ENCODE measurements at places on chromosomes 12 and 14.

DNA sequence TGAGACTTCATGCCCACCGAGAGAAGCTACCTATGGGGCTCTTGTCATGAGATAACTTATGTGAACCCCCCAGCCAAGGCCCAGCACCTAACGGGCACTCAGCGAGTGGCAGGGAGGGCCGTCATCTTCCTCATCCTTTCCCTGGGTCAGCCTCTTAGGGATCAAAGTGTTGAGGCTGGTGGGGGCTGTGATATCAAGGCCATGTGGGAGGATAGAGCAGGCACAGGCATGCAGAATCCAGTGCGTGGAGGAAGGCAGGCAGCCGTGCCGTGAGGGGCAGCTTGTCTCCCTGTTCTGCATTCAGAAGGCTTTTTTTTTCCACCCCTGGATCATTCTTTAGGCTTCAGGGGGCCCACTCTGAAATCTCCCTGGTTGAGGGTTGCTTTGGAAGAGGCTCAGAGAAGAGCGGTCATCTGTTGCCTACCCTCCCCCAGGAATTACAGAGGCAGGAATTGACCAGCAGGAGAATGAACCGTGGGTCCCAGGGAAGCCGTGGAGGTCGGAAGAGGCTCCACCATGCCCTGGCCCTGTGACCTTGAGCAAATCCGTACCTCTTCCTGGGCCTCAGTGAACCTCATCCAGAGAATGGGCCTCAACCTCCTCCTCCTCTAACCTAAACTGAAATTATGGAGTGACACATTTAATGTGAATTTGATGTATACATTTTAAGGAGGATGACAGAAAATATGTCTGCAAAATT lies 62.8 kb downstream of the BEGAIN start:
- no peak for DNase-seq

- DNase-seq: no peak
Observed at GRCh38 chr12:15545334-15545733, 223.0 kb downstream of the PTPRO start.

DNA sequence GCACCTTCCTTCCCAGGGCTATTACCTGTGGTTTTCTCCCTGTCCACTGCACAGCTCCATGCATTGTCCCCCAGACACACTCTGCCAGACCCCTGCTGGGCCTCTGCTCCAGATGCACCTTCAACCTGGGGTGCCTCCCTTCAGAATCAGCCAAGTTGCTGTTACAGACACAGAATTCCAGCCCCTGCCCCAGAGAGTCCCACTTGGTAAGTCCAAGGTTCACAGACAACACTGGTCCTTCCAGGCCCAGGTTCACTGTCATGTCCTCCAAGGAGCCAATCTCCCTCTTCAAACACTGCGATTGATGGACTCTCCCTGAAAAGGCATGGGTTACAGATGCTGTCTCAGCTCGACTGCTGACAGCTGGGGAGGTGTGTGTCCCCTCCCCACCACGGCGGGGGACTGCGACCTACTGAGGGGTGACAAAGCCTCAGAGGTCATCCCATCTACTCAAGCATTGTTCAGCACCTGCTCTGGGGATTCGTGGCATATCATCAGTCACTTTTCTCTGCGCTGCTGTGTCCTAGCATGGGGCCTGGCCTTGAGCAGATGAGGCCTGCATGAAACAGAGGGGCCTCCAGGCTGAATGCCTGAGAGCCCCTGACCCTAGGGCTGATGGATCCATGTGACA lies 24.3 kb downstream of the CALM1 start:
- DNase-seq: no peak

DNA sequence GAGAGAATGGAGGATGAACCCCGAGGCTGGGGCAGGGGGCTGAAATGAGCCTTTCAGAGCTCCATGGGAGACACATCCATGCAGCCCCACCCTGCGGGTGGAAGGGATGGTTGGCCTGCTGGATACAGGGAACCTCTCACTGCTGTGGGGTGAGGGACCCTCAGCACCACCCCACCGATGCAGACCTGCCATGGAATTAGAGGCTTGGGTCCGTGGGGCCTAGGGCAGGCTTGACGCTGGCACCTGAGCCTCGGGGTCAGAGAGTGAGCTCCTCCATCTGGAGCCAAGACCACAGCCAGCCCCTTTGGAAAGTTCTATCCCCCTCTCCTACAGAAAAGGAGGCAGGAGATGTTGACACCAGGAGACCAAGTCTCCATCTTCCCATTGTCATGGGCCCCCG lies 7.4 kb upstream of the KRT74 start:
- no peak for DNase-seq

DNA sequence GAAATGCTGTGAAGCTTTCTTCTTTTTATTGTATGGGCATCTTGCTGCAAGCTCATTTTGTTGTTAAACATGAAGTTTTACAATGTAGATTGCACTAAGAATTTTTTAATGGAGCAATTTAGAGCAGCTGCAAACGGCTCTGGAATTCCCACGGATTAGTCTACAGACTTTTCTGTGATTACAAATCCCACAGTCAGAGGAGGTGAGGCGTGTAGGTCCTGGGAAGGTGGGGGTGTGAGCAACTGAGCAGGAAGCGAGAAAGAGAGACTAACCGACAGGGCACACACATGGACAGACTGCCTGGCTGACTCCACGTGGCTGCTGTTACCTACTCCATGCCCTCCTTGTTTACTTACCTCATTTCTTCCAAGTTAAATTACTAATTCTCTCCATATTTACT lies 348.5 kb downstream of the NPAS3 start:
- DNase-seq: no peak

GRCh38 chr12:25958428-25959070 lies at the start of gene RASSF8:
Gene RASSF8 (plus strand): TSS chr12:25958682. CDS start chr12:26055344, 96,662 bp downstream.
- DNase-seq: peak; percentile 79

GRCh38 chr12:55850893-55851292 lies 8.2 kb upstream of the MMP19 start:
- no peak for DNase-seq
